Naive thymus-derived CD8-positive, alpha-beta T cell (primary cell): ENCODE measurements at places on chromosomes 12 and 14.

DNA sequence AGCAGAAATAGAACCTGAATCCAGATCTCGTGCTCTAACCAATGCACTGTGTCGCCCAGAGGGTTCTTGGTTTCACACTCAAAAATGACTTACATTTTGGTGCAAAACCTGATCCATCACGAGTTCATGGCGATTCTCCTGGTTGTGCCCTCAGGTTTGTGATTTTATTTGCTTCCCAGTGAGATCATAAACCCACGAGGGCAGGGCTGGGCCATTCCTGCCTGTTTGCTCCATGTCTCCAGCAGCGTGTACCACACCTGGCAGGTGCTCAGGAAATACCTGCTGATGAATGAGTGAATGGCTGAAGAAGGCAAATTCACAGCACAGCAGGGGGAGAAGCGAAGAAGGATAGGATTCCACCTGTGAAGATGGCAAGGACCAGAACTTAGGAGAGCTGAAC lies 9.4 kb downstream of the ACACB start:
- DNase-seq, result no peak

GRCh38 chr12:95516757-95517156 lies 34.5 kb downstream of the USP44 start:
- DNase-seq, result no peak

DNA sequence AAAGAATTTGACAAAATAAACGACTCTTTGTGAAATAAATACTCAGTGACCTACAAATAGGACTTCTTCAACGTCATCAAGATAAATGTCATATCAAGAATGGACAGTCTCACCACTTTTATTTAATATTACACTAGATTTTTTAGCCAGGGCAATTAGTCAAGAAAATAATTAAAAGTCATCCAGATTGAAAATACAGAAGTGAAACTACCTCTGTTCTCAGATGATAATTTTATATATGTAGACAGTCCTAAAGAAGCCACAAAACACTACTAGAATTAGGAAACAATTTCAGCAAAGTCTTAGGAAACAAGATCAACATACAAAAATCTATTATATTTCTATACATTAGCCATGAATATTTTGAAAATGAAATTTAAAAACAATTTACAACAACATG lies 689.6 kb upstream of the SEL1L start:
- DNase-seq, result no peak

- DNase-seq, result no peak
Observed at GRCh38 chr14:73342670-73343069, 105.4 kb downstream of the PAPLN start.

GRCh38 chr12:4169959-4170358 lies 103.6 kb upstream of the CCND2 start:
- no peak for DNase-seq

DNA sequence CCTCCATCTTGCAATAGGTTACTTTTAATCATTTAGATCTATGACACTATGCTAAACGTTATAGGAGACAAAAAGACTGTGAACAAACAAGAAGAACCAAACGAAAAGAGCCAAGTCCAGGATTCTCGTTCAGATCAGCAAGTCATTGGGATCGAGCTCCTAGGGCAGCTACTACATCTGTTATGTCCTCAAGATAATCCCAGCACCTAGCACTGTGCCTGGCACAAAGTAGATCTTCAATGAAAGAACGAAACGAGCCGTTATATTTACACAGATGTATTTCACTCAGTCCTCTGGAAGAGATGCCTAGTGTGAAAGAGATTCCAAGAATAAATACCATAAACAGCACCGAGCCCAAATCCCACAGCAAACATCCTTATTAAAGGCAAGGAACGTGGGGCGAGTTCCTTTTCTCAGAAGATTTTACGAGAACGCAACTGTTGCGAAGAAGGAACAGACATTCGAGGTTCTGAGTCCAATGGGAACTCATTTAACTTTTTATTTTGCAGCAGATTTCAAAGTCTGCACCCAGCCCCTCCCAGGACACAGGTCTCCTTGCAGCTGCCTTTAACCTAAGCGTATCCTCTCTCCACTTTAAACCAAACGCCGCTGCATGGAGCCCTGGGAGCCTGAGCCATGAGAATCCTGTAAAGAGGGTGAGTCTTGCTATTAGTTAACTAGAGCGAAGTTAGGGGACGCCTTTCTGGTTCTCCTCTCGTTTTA lies 544 bp upstream of the TDP1 start:
- DNase-seq, result no peak

DNA sequence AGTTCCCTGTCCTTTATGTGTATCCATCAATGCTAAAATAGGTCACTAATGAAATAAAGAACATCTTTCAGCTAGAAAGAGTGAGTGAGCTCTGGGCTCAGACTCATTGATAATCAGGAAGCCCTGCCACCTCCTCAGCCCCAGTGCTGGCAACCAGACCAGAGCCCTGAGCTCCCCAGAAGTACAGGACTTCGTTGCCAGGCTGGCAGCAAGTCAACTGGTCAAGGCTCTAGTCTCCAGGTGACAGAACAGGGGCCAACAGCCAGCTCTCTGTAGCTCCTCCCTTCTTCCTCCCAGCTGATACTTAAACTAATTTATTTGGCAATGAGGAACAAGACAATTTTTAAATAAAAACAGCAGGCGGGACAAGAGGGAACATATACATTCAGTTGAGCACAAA lies 145.3 kb downstream of the EGLN3 start:
- no peak for DNase-seq

DNA sequence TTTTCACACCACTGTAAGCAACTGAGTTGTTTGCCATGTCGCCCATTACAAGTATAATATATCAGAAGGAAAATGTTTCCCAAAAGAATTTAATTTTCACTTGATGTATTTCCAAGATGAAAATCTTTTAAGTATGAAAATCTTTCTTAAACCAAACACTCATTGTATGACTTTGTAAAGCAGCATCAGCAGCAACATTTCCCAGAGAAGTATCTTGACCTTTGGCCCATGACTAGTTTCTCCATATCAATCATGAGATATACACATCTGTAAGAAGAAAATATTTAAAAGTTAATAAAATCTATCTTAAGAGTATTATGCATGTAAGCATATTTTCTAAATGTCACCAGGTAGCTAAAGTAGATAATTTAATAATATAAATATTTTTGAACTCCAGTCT lies 52.8 kb downstream of the ATP2B1 start:
- DNase-seq, result no peak

DNA sequence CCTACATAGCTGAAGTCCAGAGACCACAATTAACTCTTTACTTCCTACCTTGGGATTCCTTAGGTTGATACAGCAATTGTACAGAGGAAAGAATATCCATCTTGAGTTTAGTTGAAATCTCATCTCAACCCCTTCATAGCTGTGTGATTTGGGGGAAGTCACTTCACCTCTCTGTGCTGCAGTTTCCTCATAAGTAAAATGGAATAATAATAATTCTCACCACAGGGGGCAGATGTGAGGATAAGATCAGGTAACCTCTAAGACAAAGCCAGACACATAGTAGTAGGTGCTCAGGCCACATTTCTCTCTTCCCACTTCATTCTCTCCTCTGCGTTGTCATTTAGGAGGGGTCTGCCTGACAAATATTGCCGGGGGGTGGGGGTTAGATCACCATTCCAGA lies 6.7 kb downstream of the FOXN4 start:
- no peak for DNase-seq

- DNase-seq, result no peak
Observed at GRCh38 chr12:126198966-126199692, 1133.9 kb downstream of the AACS start.

DNA sequence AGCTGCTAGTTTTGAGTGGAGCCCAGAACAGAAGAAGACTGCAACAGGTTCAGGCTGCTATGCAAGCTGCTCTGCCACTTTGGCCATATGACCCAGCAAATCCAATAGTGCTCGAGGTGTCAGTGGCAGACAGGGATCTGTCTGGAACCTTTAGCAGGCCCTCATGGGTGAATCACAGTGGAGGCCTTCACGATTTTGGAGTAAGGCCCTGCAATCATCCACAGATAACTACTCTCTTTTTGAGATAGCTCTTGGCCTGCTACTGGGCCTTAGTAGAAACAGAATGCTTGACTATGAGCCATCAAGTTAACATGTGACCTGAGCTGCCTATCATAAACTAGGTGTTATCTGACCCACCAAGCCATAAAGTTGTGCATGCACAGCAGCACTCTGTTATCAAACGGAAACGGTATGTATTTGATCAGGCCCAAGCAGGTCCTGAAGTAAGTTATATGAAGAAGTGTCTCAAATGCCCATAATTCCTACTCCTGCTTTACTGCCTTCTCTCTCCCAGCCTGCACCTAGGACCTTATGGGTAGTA lies 116.9 kb upstream of the CCDC196 start:
- DNase-seq, result no peak

GRCh38 chr12:129532707-129533499 lies 370.9 kb downstream of the TMEM132D start:
- no peak for DNase-seq

DNA sequence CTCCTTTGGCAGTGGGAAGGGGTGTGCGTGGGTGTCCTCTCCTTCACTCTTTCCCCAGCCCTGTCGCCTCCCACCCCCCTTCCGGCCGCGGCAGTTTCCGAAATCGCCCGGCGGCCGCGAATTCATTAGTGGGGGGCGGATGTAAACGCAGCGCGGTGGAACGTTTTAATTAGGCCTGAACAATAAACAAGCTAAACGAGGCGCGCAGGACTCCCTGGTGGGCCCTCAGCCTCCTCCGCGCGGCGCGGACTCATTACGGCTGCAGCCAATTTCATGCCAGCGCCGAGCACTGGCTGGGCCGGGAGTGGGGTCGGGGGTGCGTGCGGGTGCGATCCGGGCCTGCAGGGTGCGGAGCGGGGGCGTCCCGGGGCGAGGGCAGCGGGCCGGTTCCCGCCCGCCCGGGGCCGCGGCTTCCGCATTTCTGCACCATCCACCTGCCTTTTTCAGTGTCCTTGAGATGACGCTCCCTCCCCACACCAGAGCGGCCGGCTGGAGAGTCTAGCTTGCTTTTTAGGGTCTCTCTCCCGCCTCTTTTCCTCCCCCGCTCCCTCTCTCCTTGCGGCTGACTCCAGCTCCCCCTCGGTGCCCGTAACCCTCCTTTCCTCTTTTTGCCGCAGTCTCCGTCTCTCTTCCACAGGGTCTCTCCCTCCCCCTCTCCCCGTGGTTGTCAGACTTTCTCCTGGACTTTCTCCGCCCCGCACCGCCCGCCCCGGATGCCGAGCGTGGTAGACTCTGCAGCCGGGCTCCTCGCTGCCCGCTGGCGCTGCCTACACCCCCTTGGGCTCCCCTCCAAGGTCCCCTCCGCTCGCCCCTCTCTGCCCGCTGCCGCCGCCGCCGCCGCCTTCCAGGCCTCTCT lies at the start of gene CISTR:
CISTR (minus strand) TSS at position 644 of the 856 bp plus-strand sequence.
- DNase-seq, result peak; percentile 23

GRCh38 chr12:14315501-14315900 lies 50.0 kb upstream of the ATF7IP start:
- DNase-seq, result no peak

DNA sequence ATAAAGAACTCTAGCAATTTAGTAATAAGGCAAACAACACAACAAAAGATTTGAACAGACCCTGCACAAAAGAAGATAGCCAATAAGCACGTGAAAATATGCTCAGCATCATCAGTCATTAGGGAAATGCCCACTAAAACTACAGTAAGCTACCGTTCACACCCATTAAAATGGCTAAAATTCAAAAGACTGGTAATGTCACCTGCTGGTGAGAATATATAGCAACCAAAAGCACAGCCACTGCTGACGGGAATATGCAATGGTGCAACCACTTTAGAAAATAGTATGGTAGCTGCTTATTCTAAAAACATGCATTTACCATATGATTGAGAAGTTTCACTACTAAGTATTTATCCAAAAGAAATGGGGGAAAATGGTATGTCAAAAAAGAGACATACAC lies 74.9 kb downstream of the DPF3 start:
- no peak for DNase-seq

- no peak for DNase-seq
Observed at GRCh38 chr12:72570601-72571000, 298.4 kb downstream of the TRHDE start.

GRCh38 chr14:103008768-103009357 lies 48.5 kb downstream of the CDC42BPB start:
- DNase-seq, result no peak

DNA sequence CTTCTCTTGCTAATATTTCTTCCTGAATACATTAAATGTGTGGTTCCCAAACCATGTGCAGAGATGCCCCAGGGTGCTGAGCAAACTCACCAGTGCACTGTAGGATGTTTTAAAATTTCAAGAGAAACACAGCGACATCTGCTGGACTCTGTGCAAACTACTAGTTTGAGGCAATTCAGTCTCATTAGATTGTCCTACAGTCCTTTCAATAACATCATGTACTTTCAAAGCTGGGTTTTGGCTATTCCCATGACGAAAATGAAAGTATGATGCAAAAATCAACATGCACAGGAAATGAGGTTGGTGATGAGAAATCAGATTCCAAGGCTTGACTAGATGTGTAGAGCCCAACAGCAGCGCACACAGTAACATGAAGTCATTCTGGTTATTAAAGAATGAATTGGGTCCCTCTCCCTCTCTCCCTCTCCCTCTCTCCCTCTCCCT lies 66.3 kb downstream of the CLIP1 start:
- DNase-seq, result peak; percentile 50

DNA sequence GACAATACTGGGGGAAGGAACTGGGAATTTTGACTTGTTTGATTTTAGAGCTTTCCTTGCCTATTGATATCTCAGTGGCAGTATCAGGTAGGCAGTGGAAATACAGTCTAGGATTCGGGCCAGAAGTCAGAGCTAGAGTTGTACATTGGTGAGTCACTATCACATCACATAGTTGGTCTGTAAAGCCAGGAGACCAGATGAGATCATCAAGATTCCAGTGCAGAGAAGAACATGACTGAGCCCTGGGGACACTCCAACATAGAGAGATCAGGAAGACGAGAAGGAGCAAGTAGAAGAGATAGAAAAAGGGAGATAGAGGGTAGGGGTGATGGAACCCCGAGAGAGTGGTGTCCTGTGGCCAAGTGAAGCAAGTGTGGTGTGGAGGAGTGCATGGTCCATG lies 46.6 kb upstream of the NR1H4 start:
- DNase-seq, result no peak

DNA sequence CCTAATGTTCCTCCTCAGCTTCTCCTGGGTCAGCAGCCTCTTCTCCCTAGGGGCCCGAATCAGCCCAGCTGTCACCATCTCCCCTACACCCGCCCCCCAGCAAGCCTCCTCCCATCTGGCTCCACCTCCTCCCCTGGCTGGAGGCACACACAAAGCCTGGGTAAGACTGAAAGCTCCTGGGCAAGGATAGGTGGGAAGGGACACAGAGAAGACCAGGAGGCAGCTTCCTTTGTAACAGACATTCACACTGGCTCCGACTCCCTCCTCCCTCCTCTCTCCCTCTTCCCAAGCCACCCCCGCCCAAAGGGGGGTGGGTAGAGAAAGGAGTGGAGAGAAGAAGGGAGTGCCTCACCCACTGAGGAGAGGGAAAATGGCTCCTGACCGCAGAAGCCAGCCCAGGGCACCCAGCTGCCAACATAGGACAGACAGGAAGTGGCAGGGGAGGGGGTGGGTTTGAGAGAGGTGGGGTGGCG lies 4.0 kb downstream of the CHD4 start:
- DNase-seq, result no peak
